ENCODE measurements at places on chromosomes 5 and 9. TPM values are rescaled to one million over a fixed set of nuclear protein-coding genes. Genes with fewer than 3 reads are reported as not detected.

The DRD1 gene
- polyA plus RNA-seq = not detected

The ARL10 gene
- polyA plus RNA-seq = 7.7 TPM

The FGFR4 gene
- 1.9 TPM for polyA plus RNA-seq

The LRRC70 gene
- 32.6 TPM for polyA plus RNA-seq

The PCDHA1 gene
- 0.03 TPM for polyA plus RNA-seq

The CNTFR gene
- not detected for polyA plus RNA-seq

The OR2V1 gene
- polyA plus RNA-seq = not detected

The EFNA5 gene
- polyA plus RNA-seq = 9.9 TPM

DNA sequence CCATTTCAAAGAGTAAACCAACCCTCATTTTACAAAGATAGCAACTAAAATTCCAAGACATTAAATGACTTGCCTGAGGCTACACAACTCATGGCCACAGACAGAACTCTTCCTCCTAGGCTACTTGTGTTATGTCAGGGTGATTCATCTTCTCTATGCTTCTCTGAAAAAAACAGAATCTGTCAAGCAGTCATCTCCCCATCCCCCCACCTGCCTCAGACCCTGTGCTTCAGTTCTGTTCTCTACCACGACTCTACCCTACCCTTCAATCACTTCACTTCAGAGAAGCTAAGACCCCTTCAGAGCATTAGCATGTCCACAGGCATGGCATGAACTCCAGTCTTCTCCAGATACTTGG is 277.7 kb upstream of the PTGER4 start:
- H3K36me3 ChIP-seq = no peaks in the 10 kb centered on the region
- H3K27ac ChIP-seq = no peak overlapping the region
- H3K4me1 ChIP-seq = peaks cover 8% of the 10 kb centered on the region

DNA sequence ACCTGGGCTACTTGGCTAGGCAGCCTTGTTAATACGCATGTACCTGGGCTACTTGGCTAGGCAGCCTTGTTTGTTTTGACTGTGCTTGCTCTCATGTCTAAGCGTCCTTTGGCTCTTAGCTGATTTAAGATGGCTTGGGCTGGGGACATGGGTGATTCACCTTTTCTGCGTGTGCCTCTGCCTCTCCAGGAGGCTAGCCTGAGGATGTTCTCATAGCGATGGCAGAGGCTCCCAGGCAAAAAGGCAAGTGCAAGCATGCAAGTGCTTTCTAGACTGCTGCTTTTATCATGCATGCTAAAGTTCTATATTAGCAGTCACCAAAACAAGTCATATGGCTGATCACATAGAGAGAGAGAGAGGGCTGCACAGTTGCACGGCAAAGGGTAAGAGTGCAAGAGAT is 300.5 kb downstream of the IRX1 start:
- no peaks in the 10 kb centered on the region for H3K36me3 ChIP-seq
- DNase-seq = no peak
- no peak overlapping the region for H3K27ac ChIP-seq
- H3K4me3 ChIP-seq = no peak overlapping the region
- no peaks in the 10 kb centered on the region for H3K4me1 ChIP-seq

GRCh38 chr9:130858739-130859705 is 24.0 kb downstream of the ABL1 start:
- H3K36me3 ChIP-seq = peaks cover 29% of the 10 kb centered on the region
- H3K4me1 ChIP-seq = peaks cover 34% of the 10 kb centered on the region
- no peaks in the 10 kb centered on the region for H3K27me3 ChIP-seq
- DNase-seq = no peak
- no peak overlapping the region for H3K4me3 ChIP-seq

DNA sequence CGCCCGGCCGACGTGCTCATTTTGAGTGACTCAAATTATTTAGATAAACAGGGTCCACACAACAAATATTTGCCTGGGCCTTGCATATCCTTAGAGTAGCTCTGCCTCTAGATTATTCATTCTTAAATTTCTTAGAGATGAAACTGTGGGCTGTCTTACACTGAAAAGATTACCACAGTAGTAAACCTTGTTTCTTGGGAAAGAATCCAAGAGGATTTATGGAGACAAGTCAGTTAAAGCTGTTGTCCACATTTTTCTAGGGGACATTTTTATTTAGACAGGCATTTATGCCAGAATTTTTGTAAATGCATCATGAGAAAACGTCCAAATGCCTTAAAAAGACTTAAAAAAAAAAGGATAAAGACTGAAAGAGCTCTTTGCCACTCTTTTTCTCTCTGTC is 32.6 kb upstream of the RANBP3L start:
- H3K36me3 ChIP-seq = no peaks in the 10 kb centered on the region
- no peaks in the 10 kb centered on the region for H3K4me1 ChIP-seq
- no peaks in the 10 kb centered on the region for H3K27me3 ChIP-seq
- no peak for DNase-seq
- no peak overlapping the region for H3K27ac ChIP-seq
- H3K4me3 ChIP-seq = no peak overlapping the region

DNA sequence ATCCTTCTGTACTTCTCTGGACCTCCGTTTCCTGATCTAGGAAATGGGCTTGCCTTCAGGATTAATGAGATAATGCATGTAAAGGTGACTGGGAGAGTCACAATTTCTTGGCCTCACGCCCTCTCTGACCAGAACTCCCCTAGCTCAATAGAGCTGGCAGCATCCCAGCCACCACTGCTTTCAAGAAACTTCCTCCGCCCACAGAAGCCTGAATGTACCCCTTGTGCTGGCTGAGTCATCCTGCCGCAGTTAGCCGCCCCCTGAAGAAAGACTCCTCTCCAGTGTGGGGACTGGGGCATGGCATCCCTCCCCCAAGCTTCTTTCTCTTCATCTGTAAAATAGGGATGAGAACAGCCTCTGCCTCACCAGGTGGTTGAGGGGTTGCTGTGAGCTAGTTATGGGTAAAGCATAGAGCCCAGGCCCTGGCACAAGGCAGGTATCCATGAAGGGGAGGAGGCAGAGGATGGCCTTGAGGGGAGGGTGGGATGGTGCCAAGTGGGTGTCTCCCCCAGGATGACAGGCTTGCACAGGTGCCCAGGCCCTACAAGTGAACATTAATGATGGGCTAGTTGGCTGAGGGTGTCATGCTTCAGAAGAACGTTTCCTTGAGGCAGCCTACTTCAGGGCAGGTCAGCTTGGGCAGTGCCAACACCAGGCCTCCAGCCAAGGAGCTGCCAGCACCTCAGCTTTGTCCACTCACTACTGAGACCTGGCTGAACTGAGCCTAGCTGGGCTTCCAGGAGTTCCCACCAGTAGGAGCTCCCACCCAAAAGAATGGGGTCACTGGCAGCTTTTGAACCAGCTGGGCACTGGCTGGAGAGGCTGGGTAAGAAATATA is 3.4 kb downstream of the PDLIM4 start:
- no peaks in the 10 kb centered on the region for H3K27me3 ChIP-seq
- peaks cover 3% of the 10 kb centered on the region for H3K36me3 ChIP-seq
- H3K4me1 ChIP-seq = peaks cover 76% of the 10 kb centered on the region
- H3K27ac ChIP-seq = peak overlapping the region; percentile 96

DNA sequence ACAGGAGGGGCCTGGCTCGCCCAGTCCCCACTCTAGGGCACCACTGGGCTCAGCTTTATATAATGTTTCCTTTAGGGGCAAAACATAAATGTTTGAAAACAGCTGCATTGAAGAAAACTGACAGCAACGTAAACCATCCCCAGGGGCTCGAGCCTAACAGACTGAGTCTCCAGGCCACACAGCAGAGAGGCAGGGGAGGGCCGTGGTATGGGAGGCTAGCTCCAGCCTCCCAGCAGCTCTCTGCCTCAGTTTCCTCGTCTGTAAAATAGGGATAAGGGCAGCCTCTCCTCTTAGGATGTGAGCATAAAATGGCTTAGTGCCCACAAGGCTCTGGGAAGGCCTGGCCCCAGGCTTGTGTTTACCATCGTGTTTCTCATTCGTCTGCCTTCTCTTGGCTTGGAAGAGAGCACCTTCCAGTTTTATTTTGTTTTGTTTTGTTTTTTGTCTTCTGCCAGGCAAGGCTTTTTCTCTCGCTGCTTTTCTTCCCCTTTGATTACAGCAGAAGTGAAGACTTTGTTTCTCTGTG is 2.7 kb downstream of the ANKRD33B start:
- H3K27ac ChIP-seq = no peak overlapping the region
- H3K36me3 ChIP-seq = no peaks in the 10 kb centered on the region
- H3K27me3 ChIP-seq = no peaks in the 10 kb centered on the region
- DNase-seq = no peak
- no peak overlapping the region for H3K4me3 ChIP-seq
- peaks cover 18% of the 10 kb centered on the region for H3K4me1 ChIP-seq

GRCh38 chr5:90554358-90555006 is 4.1 kb upstream of the ADGRV1 start:
- peaks cover 46% of the 10 kb centered on the region for H3K27me3 ChIP-seq
- DNase-seq = no peak
- H3K27ac ChIP-seq = no peak overlapping the region
- H3K4me3 ChIP-seq = no peak overlapping the region
- no peaks in the 10 kb centered on the region for H3K36me3 ChIP-seq

- H3K27me3 ChIP-seq = no peaks in the 10 kb centered on the region
- no peaks in the 10 kb centered on the region for H3K36me3 ChIP-seq
- H3K27ac ChIP-seq = no peak overlapping the region
- no peaks in the 10 kb centered on the region for H3K4me1 ChIP-seq
- no peak for DNase-seq
Observed at GRCh38 chr9:21516796-21517195, 34.7 kb upstream of the IFNE start.

- H3K27ac ChIP-seq = no peak overlapping the region
- H3K4me3 ChIP-seq = peak overlapping the region; percentile 82
- no peaks in the 10 kb centered on the region for H3K36me3 ChIP-seq
- no peak for DNase-seq
- peaks cover 11% of the 10 kb centered on the region for H3K4me1 ChIP-seq
- H3K27me3 ChIP-seq = no peaks in the 10 kb centered on the region
Observed at GRCh38 chr9:116686693-116687073, 422 bp upstream of the TRIM32 start.

DNA sequence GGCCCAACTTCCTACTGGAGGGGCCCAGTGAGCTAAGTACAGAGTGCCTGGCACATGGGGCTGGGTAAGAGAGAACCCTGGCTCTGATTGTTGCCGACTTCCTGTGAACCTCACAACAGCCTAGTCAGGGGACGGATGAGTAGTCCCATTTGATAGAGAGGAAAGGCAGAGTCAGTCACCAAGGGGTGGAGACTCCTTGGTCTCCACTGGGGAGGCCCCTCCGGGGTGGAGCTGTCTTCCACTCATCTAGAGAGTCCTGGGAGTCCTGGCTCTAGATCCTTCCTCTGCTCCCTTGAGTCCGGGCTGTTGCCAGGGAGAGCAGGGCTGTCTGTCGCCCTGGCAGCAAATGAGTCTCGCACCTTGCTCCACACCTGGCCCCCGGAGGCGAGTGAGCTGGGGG is 8.0 kb downstream of the GRK6 start:
- no peak overlapping the region for H3K4me3 ChIP-seq
- no peak for DNase-seq
- peaks cover 11% of the 10 kb centered on the region for H3K36me3 ChIP-seq
- no peaks in the 10 kb centered on the region for H3K4me1 ChIP-seq
- no peak overlapping the region for H3K27ac ChIP-seq

DNA sequence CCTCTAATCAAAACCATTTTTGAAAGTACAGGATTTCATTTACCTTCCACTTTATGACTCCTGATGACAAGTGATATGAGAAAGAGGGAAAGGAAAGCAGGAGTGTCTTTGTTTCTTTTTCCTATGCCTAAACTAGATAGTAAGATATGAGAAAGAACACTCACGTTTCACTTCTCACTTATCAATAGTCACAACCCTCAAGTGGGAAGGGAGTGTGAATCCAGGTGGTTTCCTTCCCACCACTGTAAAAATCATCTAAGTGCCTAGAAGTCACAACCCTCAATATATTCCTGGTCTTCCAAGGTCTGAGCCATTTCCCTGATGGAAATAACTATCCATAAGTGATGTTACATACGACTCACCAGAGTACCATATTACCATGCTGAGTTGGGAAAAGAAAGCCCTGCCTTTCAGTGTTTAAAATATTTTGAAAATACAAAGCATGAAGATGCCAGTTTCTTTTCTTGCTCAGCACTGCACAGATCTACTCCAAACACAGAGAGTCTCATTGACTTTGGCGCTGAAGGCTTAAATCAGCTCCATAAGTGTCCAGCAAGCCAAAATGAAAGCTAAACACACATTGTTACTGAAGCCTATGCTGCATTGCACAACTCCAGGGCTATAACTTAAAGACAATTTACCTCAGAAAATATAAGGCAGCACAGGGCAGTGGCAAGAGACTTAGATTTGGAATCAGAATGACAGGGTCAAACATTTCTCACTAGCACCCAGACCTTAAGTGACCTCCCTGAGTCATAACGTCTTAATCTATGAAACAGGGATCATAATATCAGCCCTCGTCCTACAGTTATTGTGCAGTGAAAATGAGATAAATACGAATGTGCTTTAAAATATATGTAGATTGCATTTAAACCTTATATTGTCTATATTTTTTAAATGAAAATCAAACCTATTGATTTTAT is 301.2 kb downstream of the KIAA0825 start:
- no peak overlapping the region for H3K27ac ChIP-seq
- H3K36me3 ChIP-seq = no peaks in the 10 kb centered on the region
- H3K27me3 ChIP-seq = no peaks in the 10 kb centered on the region

- H3K27me3 ChIP-seq = no peaks in the 10 kb centered on the region
- H3K4me3 ChIP-seq = no peak overlapping the region
- H3K27ac ChIP-seq = no peak overlapping the region
- no peaks in the 10 kb centered on the region for H3K4me1 ChIP-seq
Observed at GRCh38 chr9:70347046-70347445, 67.4 kb downstream of the KLF9 start.

DNA sequence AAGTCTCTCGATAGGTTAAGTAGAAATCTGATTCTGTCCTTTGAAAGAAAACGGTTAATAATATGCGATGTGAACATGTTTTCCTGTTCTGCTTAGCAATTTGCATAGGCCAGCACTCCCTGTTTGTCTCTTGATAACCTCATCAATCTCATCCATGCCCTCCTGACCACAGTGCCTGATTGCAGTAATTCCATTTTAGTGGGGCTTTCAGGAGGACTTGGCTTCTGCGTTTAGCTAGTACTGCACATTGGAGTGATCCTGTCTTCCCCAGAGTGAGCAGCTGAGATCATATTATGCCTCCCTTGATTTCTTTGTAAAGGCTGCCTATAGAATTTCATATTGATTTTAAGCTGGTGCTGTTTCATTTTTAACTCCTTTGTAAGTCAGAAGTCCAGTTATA is 335.9 kb upstream of the ISL1 start:
- no peak for DNase-seq
- H3K4me1 ChIP-seq = no peaks in the 10 kb centered on the region
- H3K27ac ChIP-seq = no peak overlapping the region
- no peaks in the 10 kb centered on the region for H3K36me3 ChIP-seq
- H3K4me3 ChIP-seq = no peak overlapping the region

DNA sequence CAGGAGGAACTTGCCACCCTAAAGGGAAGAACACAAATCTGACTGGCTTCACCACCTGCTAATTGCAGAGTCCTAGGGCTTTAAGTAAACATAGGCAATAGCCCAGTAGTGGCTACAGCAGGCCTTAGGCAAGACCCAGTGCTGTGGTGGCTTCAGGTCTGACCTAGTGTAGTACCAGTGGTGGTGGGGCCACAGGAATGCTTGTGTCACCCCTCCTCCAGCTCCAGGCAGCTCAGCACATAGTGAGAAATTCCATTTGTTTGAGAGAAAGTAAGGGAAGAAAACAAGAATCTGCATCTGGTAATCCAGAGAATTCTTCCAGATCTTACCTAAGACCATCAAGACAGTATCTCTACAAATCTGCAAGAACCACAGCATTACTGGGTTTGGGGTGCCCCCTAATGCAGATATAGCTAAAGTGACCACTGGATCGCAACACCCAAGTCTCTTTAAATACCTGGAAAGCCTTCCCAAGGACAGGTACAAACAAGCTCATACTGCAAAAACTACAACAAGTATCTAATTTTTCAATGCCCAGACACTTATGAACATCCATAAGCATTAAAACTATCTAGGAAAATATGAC is 102.6 kb upstream of the TRPM3 start:
- DNase-seq = peak; percentile 25
- no peak overlapping the region for H3K27ac ChIP-seq
- H3K27me3 ChIP-seq = no peaks in the 10 kb centered on the region
- H3K4me3 ChIP-seq = no peak overlapping the region

Data from endothelial cell of umbilical vein (primary cell).